ENCODE measurements at places on chromosomes 2 and 18.

DNA sequence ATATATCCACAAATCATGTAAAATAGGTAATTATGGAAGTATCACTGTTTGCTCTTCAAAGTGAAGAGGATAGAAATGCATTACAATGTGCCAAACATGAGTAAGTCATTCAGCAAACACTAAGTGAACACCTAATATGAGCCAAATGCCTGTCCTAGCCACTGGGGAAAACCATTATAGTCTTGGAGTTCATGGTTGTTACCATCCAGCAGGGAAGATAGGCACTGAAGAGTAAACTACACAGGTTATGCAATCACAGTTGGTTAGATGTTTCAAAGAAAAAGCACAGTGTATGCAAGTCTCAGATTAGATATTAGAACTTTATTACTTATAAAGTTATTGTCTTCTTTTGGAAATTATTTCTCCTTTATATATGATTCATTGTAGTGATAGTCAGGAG, 3.9 kb upstream of the SERPINB2 start:
- no peak for DNase-seq

- DNase-seq = no peak
Measured at GRCh38 chr2:236976266-236977062, 109.2 kb upstream of the COPS8 start.

- DNase-seq = no peak
Measured at GRCh38 chr2:159125858-159126257, 157.4 kb downstream of the TANC1 start.

DNA sequence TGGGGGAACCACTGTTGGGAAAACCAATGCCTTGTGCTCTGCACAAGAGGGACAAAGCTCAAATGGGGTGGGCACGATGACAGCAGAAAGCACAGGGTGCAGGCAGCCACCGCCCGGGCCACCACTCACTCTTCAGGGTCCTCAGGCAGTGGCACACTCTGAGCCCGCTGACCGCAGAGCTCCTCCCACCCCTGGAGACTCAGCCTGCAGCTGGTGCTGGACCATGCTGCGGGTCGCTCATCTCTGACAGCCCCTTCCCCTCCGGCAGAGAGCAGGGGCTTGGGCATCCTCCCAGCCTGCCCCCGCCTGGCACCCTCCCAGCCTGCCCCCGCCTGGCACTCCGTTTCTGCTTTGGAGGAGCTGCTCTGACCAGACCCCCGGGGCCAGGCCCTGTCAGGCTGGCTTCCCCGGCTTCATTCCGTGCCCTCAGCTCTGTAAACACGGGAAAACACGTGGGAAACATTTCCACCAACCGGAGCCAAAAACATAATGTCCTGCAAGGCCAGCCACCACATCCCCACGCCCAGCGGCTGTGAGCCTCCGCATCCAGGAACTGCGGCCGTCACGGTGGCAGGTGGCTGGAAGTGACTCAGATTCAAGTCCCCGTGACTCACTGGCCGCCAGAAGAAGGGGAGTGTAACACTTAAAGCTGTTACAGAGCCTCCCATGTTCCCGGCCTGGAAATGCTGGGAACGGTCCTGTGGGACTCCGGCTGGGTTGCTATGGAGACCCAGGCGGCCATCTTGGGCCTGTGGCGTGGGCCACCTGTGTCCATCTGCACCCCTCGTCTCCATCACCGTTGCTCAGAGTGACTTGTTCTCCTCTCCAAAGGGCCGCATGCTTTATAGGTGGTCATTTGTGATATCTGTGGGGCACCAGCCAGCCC, 6.8 kb upstream of the SNED1 start:
- no peak for DNase-seq

DNA sequence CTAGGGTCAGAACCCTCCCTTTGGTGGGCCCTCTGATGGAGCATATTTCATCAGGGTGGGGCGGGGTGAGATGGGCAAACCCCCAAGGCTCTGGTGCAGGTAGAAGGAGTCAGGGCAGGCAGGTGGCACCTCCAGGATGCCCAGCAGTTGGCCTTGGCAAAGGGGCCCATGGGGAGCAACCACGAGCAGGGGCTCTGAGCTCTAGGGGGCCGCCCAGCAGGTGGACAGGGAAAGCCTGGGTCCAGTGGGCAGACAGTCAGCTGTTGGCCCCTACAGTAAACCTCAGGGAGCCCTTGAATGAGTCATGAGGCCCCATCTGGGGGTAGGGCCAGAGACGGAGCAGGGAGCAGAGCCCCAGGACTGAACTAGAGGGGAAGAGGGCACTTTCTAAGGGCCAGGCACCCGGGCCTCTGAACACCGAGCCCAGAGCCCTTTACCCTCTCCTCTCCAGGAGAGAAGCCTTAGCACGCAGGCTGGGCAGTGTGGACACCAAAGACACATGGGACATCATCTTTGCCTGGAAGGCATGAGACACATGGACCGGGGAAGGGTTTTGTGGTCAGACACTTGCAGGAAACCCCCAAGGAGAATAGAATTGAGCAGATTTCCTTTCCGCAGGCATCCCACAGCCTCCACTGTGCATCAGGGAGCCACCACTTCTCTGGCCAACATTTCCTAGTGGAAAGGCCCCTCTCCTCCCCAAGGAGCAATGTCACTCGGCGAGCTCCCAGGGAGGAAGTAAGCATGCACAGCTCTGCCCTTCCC, 257.3 kb downstream of the GLI2 start:
- DNase-seq = no peak

DNA sequence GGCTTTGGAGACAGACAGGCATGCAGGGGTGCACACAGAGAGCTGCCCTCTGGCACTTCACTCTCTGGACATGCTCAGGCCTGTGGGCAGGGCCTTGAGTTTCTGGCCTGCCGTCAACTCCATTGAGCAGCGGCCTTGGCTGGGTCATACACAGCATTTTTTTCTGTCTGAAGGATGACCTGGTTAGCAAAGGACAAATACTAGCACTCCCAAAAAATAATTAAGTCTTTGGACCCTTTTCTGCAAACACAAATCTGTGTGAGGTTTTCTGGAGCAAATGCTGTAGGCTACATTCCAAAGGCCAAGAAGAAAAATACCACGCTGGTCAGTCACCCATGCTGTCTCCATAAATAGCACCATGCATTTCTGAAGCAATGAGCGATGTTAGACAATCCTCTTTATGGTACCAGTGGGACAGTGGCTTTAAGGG, 124.7 kb upstream of the CTAGE1 start:
- no peak for DNase-seq

- DNase-seq = no peak
Measured at GRCh38 chr2:205077159-205077558, 531.9 kb downstream of the PARD3B start.

GRCh38 chr2:1321321-1321720, 91.9 kb upstream of the TPO start:
- DNase-seq = no peak

GRCh38 chr2:160609346-160609745, 115.7 kb upstream of the RBMS1 start:
- no peak for DNase-seq

DNA sequence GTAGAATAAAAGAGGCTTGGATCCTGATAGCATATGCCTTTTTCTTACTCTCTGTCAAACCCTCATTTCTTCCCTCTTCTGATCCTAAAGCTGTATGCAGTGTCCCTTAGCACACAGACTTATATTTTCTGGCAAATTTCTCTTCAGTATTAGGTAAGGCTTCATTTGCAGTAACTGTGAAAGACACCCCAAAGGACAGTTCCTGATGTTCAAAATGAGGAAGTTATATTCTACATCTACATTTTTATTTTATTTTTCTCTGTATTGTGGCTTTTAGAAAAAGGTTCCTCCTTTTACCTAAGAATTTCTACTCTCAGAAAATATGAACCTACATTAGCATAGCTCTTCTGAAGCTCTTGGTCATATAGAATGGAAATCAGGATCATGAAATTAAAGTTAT, 261.7 kb downstream of the PDE11A start:
- no peak for DNase-seq

- DNase-seq = no peak
Measured at GRCh38 chr2:7539760-7540159, 622.5 kb downstream of the RNF144A start.

GRCh38 chr2:168874368-168875054, 15.7 kb downstream of the SPC25 start:
- DNase-seq = no peak

Data from activated CD4-positive, alpha-beta T cell treated with anti-CD3 and anti-CD28 coated beads, Interleukin-2, amount 50 U/mL, for 4 hours (primary cell).